ENCODE measurements at places on chromosomes 7 and 10.

- no peak for DNase-seq
These were observed 5.3 kb downstream of the COL1A2 start for GRCh38 chr7:94400022-94400421.

DNA sequence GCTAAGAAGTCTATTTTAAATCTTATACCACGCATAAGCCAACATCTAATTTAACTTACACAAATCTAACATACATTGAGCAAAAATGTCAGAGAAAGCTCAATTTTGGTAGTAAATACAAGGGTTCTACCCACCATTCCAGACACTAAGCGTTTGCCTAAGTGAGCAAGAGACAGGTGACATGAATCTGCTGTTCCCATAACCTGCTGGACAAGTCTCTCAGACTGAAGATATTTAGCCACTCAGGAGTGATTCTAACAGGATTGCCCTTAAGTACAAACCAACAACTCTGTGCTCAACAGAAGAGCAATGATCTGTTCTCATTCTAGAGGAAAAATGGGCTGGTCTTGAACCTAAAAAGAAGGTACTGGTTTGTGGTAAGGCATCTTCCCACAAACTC, 18.8 kb downstream of the EZH2 start:
- DNase-seq = no peak

DNA sequence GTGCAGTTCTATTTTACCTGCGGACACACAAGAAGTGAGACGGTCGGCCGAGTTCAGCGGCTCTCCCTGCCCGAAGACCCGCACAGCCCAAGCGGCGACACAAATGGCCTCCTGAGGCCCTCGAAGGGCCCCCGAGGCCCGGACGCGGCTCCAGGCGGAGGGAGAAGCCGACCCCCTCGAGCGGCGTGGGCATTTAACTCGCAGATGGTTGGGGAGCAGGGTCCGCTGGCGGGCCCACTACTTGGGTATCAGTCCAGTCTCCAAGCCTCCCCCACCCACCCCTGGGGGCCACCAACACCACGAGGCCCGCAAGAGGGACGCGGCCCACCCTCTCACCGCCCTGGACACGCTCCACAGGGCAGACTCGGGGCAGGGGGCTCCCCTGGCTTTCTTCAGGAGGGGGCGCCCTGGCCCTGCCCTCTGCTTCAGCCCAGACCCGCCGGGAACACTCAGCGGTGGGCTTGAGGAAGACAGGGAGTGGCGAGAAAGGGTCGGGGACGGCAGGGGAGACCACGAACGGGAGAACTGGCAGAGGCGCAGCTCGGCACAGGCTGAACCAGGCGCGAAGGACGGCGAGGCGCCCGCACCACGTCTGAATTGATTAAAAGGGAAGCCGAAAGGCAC, 1.7 kb downstream of the IGF2BP3 start:
- no peak for DNase-seq

GRCh38 chr7:99498546-99498944, 1.5 kb downstream of the ZNF394 start:
- no peak for DNase-seq

DNA sequence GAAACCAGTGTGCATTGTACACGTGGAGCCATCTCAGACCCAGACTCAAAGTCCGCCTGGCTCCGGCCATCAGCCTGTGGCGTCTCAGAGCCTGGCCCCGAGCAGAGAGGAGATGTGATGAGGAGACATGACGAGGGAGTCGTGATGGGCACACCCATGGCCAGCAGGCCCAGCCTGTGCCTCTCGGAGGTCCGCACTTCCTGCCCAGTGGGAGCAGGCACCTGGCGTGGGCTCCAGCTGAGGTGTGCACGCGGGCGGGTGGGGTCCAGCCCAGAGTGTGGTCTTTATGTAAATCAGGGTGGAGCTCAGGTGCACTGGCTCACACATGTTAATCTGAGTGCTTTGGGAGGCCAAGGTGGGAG, 26.0 kb upstream of the GPR146 start:
- DNase-seq = no peak

DNA sequence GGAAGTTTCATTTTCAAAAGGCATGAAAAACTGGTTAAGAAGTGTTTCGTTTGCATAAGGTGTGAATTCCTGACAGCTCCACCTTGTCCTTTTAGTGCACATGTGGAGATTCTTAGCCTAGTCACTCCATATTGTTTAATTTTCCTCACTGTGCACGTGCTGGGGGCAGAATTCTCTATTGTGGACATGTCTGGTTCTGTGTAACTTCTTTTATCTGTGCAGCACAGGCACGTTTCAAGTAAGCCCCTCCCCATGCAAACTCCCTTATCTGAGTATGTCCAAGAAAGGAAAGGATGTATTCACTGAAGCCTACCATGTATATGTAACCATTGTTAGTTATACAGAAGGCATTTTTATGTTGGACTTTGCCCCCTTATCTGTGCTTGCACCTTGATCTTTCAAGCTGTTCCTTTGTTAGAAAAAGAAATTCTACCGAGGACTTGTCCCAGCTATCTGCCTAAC, 1346.3 kb downstream of the REEP3 start:
- no peak for DNase-seq

- no peak for DNase-seq
These were observed 30.5 kb upstream of the FBXW4 start for GRCh38 chr10:101725296-101726114.

GRCh38 chr7:8177109-8177933, 84.6 kb downstream of the ICA1 start:
- DNase-seq = no peak

DNA sequence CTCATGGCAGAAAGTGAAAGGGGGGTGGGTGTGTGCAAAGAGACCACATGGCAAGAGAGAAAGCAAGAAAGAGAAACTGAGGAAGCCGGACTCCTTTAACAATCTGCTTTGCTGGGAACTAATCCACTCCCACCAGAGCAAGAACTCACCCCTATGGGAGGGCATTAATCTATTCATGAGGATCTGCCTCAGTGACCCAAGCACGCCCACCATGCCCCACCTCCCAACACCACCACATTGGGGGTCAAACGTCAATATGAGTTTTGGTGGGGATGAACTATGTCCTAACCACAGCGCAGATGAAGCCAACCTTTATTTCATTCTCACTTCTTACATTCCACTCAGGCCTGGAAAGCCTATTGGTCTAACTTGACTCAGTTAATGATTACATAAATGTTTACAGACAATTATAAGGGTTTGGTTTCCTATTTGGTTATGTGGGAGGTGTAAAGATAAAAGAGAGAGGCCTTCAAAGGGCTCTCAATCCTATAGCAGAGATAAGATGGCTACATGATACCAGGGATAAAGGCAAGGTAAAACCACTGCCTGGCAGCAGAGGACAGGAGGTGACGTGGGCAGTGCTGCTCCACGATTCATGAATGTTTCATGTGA, 601.8 kb downstream of the PARD3 start:
- no peak for DNase-seq
